ENCODE measurements at places on chromosomes 11 and 22. TPM values are rescaled to one million over a fixed set of nuclear protein-coding genes. Genes with fewer than 3 reads are reported as not detected.

DNA sequence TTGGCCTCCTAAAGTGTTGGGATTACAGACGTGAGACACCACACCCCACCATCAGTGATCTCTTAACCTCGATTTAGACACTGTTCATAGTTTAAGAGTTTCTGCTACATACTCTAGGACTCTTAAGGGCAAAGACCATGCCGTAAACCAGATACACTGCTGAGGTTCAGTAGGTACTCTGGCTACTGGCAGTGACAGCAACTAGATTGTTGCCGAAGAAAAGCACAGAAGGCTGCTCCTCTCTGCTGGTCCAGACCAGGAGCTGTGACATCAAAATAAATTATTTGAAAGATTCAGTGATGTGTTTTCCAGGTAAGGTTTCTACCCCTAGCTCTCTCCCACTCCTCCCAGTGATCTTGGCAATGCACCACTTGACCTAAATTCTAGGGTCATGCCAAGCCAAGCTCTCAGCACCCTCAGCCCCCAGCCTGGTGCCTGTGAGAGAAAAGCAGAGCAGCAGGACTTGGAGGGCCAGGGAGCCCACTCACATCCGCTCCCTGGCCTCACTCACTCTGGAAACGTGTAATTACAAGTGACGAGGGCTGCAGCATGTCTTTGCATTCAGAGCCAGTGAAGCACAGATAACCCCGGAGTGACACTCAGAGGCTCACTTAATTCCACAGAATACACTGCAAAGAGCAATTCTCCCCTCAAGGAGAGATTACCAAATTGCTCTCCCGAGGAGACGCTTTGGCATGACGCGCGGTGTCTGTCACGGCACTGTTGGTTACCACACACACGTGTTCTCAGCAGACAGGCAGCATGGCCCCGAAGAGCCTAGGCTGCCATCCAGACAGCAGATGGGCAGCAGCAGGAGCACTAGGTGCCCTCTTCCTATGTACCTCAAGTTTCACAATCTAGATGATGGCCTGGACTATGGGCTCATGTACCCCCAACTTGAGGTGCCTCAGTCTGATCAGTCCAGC, 96.9 kb upstream of the PITPNB start:
- H3K27ac ChIP-seq, result no peak overlapping the region
- no peaks in the 10 kb centered on the region for H3K36me3 ChIP-seq
- peaks cover 7% of the 10 kb centered on the region for H3K4me1 ChIP-seq
- DNase-seq, result no peak
- no peak overlapping the region for H3K4me3 ChIP-seq

DNA sequence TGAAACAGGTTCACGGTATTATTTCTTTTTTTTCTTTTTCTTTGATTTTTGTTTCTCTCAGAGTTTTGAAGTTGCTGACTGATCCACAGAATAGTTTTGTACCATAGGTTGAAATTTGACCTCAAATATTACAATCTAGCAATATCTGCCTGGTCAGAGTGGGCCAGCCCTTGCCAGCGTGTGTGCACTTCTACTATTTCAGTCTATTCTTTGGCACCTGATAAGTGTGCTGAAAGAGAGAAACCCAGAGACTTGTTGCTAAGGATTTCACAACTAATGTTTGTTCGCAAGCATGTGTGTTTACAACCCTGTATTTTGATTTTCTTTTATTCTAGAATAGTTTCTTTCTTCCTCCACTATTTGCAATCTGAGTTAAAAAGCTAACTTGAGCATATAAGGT, 1125.2 kb upstream of the CNTN5 start:
- no peak overlapping the region for H3K27ac ChIP-seq
- DNase-seq, result no peak
- H3K36me3 ChIP-seq, result no peaks in the 10 kb centered on the region
- no peaks in the 10 kb centered on the region for H3K27me3 ChIP-seq

DNA sequence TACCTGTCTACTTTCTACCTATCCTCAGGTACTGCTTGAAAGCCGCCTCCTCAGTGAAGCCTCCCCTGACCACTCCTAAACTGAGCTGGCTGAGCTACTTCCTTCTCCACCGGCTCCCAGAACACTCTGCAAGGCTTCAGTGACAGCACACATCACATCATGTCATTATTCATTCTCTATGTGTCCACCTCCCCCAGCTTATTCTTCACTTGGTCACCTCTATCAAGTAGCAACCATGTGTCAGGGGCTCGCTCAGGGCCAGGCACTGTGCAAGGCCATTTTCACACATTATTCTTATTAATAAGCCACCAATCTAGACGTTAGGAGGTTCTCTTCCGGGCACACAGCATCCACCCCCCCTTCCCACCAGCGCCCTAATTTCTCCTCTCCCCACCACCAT, 3.7 kb upstream of the ELFN2 start:
- peaks cover 35% of the 10 kb centered on the region for H3K4me1 ChIP-seq
- H3K36me3 ChIP-seq, result no peaks in the 10 kb centered on the region
- H3K4me3 ChIP-seq, result no peak overlapping the region

GRCh38 chr22:19407649-19408606, 23.6 kb downstream of the HIRA start:
- no peaks in the 10 kb centered on the region for H3K4me1 ChIP-seq
- no peaks in the 10 kb centered on the region for H3K27me3 ChIP-seq
- no peak overlapping the region for H3K4me3 ChIP-seq
- no peak overlapping the region for H3K27ac ChIP-seq
- DNase-seq, result no peak

DNA sequence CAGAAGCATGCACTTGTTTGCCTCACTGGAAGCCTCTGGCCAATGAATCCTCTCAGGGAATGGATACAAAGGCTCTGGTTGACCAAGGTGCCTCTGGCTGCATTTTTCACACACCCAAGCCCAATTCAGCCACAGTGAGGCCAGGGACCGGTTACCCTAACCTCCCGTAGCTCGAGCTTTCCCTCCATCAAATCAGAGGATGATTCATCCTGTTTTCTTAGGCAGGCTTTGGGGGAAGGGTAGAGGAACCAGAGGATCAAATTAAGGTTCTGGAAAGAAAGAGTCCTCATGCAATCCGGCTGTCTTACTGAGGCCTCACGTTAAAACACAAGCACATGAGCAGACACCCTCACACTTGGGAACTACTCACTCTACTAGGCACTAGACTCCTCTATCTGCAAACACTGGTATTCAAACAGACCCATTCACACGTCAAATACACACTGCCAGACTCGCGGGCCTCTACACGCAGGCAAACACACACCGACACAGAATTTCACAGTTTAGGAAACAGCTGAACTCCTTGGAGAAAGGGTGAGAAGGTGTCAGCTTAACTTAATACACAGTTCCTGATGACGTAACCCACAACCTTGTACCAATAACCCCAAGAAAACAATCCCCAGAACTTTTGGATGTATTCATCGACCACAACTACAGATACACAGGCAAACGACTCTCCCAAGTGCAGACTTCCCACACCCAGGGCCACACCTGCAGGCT, 12.4 kb downstream of the NRXN2 start:
- H3K36me3 ChIP-seq, result no peaks in the 10 kb centered on the region
- no peak overlapping the region for H3K4me3 ChIP-seq
- peaks cover 6% of the 10 kb centered on the region for H3K27me3 ChIP-seq
- no peak overlapping the region for H3K27ac ChIP-seq

GRCh38 chr11:33747979-33748378, 11.8 kb upstream of the CD59 start:
- DNase-seq, result no peak
- no peaks in the 10 kb centered on the region for H3K27me3 ChIP-seq
- H3K4me3 ChIP-seq, result no peak overlapping the region
- peaks cover 3% of the 10 kb centered on the region for H3K36me3 ChIP-seq

GRCh38 chr22:39994566-39995392, at the start of gene FAM83F:
Gene FAM83F (plus strand): TSS chr22:39994954. CDS start chr22:39995043, 89 bp downstream.
- H3K27me3 ChIP-seq, result no peaks in the 10 kb centered on the region
- peak within 1 kb of the TSS; percentile 74 for H3K27ac ChIP-seq
- peak within 1 kb of the TSS; percentile 58 for H3K4me3 ChIP-seq

Gene LIF
- total RNA-seq, result 8.0 TPM

Gene TIMP3
- 86.4 TPM for total RNA-seq
